Right lung (tissue), 10 donors: ENCODE measurements at places on chromosomes 12 and 14.

- no peak for DNase-seq
Measured at GRCh38 chr14:68476212-68477109, 316.4 kb downstream of the ZFP36L1 start.

DNA sequence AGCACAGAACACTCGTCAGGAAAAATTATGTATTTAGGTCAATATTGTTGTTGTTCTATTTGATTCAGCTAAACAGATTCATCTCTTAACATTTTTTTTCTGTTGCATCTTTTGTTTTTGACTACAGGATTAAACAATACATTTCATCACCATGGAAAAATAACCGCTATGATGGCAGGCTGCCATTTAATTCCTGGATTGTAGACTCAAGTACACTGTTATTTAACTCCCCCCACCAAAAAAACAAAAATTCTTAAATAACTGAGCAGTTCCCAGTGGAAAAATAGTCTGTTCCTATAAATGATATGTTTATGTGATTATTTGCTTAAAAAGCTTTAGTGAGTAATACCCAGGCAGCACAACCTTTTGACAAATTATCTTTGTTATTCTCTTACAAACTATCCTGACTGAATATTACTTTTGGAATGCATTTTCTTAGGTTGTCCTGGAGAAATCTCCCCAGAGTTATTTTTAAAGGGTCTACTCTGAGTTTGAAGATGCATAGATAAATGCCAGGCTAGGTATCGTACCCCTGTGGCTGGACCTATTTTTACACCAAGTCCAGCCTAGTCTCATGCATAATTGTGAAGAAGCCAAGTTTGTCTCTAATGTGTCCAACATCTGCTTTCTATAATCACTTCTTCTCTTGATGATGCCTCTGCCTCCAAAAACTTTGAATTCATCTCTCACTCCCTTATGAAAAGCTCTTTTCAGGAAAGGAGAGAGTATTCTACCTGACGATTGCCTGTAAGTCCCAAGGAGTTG is 3.7 kb downstream of the KERA start:
- DNase-seq: peak; percentile 64

- no peak for DNase-seq
Measured at GRCh38 chr12:26771861-26772260, 61.1 kb downstream of the ITPR2 start.

GRCh38 chr12:71799106-71799505 is 40.5 kb upstream of the TBC1D15 start:
- no peak for DNase-seq

DNA sequence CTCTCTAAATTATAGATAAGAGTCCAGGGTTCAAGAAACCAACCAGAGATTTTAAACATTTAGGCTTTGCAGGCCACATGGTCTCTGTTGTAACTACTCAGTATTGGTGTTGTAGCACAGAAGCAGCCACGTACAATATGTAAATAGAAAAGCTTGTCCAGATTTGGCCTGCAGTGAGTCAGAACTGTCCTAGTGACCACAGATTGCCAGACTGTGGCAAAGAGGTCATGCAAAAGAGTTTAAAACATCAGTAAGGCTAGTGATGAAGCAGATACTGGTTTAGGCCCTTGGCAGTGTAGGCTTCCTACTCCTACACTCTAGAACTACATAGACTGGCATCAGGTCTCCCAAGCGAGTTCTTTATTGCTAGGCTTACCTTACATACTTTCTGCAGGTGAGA is 117.6 kb upstream of the GARIN6 start:
- no peak for DNase-seq
